ENCODE measurements at places on chromosomes 11 and 22.

DNA sequence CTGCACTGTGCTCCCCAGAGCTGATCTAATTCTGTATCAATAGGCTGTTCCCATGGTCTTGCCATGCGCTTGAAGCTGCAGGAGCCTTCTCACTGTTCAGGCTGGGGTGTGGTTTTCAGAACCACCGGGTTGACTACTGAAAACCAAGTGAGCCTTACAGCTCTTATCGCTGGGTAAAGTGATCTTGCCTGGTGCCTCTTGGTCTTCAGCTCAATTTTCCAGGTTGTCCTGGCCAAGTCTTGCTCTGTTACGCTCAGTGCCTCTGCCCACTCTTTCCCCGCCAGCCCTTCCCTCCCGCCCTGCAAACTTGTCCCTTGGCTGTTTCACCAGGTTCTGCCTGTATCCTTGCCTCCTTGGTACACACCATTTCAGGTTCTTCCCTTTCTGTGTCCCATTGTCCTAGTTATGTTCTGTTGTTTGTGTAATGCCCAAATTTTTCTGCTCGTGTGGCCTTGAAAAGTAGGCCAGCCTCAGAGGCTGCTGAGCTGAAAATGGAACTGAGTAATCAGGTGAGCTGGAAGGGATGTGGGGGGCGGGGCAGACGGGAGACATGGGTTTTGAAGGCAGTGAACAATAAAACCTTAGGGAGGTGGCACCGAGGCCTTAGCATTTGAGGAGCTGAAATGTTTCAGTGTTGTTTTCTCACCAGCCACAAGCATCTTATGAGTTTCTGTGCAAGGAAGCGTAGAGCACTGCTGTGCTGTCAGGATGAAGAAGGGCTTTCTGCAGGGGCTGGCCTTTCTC is 11.2 kb downstream of the PEX26 start:
- no peak for DNase-seq

- DNase-seq, result no peak
These were observed 1.2 kb upstream of the CCDC86 start for GRCh38 chr11:60840470-60841430.

- no peak for DNase-seq
These were observed 18.1 kb downstream of the SLC37A2 start for GRCh38 chr11:125081098-125081798.

DNA sequence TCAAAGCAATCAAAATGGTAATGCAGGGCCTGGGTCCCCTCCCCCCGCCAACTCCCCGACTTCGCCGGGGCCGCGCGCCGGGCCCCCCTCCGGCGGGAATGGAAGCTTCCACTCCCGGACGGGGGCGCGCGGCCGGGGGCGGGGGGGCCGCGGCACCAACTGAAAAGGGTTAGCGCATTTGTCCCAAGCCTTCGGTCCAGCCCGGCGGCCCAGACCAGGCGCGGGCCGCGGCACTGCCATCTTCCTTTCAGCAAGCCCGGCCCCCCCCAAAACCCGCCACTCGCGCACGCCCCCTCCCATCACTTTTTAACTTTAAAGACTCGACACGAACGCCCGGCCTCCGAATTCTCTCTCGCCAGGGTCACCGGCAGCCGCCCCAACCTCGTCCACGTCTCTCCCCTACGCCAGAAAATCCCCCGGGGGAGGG is 2.8 kb downstream of the PHF21B start:
- DNase-seq, result no peak

DNA sequence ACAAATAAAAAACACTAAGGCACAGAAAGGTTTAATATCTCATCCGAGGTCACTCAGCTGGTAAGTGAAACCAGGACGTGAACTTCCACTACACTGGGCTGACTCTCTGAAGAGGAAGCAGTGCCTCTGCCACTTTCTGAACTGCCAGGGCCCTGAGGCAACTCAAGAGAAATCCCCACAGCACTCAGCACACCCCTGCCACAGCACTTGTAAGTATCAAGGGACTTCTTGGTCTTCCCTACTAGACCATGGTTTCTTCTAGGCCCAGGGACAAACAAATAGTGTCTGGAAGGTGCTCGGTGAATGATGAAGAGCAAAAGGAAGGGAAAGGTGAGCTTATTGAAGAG is 49.7 kb downstream of the RPL27A start:
- DNase-seq, result no peak

DNA sequence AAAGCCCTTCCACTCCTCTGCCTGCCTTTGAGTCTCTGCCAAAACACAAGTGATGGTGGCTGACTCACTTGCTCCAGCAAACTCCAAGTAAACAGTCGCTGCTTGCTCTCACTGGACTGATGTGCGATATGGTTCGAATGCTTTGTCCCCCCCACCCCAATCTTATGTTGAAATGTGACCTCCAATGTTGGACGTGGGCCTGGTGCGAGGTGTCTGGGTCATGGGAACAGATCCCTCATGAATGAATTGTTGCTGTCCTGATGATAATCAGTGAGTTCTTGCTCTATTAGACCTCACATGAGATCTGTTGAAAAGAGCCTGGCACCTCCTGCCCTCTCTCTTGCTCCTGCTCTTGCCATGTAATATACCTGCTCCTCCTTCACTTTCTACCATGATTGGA is 747.9 kb downstream of the OPCML start:
- DNase-seq, result no peak
